Stimulated activated CD4-positive, alpha-beta T cell treated with anti-CD3 and anti-CD28 coated beads, Interleukin-1b, Interleukin-23, amount 100 ng/mL, for 1 hour (primary cell): ENCODE measurements at places on chromosomes 5 and 9.

- no peak for DNase-seq
Measured at GRCh38 chr5:124724357-124725039, 21.9 kb downstream of the ZNF608 start.

DNA sequence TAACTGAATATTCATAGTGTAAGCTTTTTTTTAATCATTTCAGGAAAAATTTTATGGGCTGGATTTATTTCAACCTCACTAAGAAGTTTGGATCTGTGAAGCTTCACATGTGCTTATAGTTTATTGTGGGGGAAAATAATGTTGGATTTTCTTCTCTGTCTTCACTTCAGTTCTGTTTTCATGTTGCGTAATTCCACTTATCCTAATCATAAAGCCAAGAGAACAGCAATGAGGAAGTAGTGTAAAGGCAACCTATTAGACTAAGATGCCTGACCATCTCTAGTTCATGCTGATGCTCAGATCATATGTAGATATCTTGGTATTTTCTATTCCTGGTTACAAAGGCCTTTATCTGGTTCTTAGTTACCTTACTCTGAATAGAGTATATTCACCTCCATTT is 50.0 kb downstream of the CD180 start:
- no peak for DNase-seq

GRCh38 chr5:114243972-114244317 is 117.9 kb upstream of the KCNN2 start:
- DNase-seq = no peak

DNA sequence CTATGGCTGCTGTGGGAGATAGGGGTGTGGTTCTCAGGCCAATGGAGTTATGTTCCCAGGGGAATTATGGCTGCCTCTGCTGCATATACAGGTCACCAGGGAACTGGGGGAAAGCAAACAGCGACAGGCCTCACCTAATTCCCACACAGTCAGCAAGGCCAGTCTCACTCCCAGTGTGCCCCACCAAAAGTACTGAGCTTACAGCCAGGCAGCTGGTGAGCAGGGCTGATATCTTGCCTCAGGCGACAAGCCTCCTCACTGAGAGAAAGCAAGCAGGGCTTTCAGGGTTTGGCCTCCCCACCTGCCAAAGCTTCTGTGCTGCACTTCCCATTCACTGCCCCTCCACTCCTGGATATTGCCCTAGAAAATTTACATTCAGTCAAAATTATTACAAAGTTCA is 273.8 kb upstream of the TARS1 start:
- DNase-seq = no peak

DNA sequence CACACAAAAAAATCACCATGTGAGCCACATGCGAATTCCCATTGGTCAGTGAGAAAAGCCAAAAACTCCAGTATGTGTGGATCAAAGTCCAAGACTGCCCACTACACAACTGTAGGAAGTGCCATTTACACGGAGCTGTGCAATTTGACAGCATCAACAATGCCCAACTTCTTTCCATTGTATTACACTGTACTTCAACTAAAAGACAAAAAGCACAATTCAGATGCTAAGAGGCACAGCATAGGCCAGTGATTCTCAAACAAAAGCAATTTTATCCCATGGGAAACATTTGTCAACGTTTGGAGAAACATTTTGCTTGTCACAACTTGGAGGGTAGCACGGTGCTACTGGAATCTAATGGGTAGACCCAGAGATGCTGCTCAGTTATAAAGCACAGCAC is 39.8 kb downstream of the IARS1 start:
- no peak for DNase-seq

- DNase-seq = no peak
Measured at GRCh38 chr5:170917113-170917512, 55.3 kb downstream of the RANBP17 start.

- DNase-seq = no peak
Measured at GRCh38 chr5:135467871-135468485, 15.8 kb upstream of the TIFAB start.

- no peak for DNase-seq
Measured at GRCh38 chr5:74030371-74030770, 404.4 kb downstream of the ARHGEF28 start.

GRCh38 chr9:71353720-71354119 is 232.3 kb upstream of the TRPM3 start:
- no peak for DNase-seq

GRCh38 chr5:11432116-11432515 is 472.1 kb downstream of the CTNND2 start:
- no peak for DNase-seq

DNA sequence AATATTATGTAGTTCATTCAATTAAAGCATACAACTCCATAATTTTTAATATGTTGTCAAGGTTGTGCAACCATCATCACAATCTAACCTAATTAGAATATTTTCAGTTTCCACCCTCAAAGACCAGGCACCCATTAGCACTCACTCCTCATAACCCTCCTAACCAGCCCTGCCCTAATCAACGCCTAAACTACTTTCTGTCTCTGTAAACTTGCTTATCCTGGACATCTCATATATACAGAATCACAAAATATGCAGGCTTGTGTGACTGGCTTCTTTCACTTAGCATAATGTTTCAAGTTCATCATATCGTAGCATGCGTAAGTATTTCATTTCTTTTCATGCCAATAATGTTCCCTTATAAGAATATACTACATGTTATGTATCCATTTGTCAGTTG is 134.8 kb upstream of the NFIL3 start:
- no peak for DNase-seq

DNA sequence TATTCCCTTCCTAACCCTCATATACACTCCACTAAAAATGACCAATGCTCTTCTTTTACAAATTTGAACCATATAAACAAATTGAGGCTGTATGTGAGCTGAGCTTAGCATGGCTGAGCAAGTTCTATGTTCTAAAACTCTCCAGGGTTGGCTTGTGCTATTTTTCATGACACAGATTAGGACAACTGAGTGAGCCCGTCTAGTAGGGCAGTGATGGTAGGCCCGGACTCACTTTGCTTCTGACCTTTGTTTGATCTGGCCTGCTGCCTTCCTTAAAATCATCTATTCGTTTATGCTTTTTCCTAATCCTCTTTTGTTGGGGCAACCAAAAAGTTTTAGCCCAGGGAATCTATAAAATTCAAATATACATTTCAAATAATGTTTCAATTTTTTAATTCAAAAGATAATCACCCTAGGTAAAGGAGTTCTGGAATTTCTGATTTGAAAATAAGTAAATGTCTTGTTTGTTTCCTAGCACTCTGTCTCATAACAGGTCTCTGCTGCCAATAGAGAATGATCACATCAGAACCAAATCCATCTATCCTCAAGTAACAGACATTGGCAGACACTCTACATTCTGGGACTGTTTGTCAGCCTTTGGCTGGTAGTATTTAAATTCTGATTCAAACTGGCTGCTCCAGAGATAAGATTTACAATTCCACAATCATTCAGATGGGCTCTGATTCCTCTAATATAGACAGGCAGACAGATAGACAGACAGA is 217.0 kb upstream of the TARS1 start:
- DNase-seq = no peak

DNA sequence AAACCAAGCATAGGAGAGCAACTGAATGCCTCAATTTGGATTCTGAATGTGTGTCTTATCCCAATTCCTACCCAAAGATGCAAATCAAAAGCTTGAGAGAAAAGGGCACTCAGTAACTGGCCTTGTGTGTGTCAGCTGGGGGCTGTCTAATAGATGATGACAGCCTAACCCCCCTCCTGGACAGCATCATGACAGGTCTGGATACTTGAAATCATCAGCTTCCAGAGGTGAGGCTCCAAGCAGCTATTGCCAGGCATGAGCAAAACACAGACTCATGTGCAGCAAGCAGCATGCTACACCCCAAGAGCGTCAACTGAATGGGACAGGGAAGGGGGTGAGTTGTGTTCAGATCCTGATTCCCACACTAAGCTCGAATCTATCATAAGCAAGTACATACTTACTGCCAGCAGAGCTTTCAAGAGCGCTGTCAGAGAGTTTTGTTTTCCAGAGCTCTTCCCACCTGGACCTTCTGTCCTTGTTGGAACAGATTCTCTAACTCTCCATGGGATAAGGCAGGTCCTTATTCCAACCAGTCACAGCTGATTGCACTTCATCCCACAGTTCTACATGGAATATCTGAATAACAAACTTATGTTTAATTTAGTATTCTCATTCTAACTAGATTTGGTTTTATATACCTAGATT is 467.5 kb downstream of the DTWD2 start:
- no peak for DNase-seq

DNA sequence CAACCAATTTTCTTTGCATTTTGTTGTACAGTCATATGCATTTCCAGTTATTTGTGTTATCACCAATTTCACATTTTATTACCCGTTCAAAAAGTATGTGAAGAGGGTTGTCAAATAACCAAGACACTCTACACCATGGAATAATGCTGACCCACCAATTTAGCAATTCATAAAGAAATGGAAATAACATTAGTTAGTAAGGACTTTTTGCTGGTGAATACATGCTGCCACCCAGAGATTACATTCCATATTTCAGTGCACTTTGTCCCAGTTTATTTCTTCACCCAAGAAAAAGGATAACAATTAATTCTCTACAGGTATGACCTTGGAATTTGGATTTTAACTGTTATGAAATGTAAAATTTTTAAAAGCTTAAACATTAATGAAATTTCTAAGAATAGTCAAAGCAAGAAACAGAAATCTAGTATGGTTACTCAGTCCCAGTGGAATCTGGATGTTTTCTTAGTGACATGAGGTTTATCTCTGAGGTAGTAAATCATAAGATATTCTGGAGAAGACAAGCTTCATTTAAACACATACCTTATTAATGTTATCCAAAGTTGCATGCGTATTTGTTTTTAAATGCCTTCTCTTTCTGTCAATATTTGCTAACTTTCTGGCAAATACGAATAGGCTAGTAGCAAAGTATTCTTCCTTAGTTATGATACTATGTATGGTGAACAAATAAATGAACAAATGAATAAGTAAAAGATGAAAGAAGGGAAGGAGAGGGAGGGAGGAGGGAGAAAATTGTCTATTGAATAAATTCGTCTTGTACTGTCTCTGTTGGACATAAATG is 100.6 kb downstream of the CETN3 start:
- no peak for DNase-seq

DNA sequence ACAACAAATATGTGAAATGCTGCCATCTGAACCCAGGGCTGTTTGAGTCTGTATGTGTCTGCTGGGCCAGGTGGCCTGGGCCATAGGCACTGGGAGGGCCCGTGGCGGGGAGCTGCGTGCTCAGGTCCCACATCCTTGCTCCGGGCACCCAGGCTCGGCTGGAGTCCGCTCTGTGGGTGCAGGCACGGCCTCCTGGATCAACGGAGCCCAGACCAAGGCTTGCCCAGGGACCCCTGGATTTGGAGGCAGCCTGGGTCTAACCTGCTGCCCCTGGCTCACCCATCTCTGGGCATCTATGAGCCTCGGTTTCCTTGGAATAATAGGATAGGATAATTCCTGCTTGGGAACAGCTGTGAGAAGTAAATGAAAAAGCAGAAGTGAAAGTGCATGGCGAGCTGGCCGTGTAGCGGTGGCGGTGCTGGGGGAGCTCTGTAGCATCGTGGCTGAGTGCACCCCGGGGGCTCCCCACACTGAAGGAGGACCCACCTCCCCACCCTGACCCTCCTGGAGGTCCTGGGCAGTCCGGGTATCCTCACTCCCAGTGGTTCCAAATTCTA is 1.2 kb downstream of the CDHR2 start:
- DNase-seq = no peak

DNA sequence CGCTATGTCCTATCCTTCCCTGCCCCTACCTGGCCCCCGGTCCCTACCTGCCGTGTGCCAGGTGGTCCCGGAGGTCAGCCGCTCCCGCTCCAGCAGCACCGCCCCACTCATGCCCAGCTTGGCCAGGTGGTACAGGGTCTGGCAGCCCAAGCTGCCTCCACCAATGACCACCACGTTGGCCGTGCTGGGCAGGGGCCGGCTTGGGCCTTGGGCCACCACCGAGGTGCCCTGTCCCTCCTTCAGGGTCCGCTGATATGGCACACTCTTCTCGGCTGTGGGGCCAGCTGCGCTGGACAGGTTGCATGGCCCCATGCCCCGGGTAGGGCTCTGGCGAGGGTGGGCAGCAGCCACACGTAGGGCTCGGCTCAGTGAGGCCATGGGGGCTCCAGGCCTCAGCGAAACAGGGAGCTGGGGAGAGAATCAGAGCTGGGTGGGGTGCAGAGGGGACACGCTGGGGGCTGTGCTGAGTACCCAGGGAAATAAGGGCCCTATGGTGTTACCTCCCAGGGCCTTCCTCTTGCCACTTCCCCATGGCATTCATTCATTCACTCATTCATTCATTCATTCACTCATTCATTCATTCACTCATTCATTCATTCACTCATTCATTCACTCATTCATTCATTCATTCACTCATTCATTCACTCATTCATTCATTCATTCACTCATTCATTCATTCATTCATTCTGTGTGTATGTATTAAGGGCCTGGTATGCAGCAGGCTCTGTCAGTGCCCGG is 4.2 kb downstream of the SARDH start:
- DNase-seq = no peak

GRCh38 chr9:135045928-135046738 is 41.3 kb upstream of the OLFM1 start:
- DNase-seq = no peak

DNA sequence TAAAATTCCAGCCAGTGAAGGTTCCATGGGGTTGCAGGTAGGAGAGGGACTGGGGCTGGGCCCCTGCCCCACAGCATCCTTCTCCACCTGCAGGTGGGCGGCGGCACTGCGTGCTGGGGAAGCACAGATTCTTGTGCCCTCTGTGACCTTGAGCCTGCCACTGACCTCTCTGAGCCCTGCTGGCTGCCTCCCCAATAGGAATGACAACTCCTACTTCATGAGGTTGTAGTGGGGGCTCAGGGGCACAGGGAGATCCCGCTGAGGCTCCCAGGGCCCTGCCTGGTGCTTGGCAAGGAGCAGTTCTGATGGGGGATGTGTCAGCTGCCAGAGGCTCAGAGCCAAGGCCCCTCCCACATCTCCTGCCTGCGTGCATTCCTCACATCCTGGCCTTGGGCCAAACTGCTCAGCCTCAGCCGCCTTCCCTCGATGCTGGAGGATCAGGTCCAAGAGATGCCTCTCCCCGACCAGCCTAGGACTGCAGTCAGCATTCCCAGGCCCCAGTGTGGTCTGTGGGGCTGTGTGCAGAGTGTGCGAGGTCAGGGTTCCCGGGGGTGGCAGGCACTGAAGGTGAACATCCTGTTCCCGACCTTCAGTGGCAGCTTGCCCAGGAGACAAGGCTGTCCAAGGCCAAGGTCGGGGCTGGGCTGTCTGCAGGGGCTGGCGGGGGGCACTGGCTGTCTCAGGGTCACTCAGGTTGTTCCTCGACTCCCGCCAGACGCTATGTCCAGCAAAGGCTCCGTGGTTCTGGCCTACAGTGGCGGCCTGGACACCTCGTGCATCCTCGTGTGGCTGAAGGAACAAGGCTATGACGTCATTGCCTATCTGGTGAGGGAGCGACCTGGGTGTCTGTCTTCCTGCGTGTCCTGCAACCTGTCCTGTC is 7.0 kb downstream of the ASS1 start:
- DNase-seq = no peak
